Fibroblast of mammary gland (primary cell): ENCODE measurements at places on chromosomes 7 and 10.
A peak's percentile ranks its signal among the peaks of the same experiment; 100 is the strongest.

GRCh38 chr10:117134306-117135025 is 3.6 kb downstream of the VAX1 start:
- no peak for DNase-seq

GRCh38 chr10:72009425-72010081 is 45.4 kb downstream of the CHST3 start:
- DNase-seq: peak; percentile 98

DNA sequence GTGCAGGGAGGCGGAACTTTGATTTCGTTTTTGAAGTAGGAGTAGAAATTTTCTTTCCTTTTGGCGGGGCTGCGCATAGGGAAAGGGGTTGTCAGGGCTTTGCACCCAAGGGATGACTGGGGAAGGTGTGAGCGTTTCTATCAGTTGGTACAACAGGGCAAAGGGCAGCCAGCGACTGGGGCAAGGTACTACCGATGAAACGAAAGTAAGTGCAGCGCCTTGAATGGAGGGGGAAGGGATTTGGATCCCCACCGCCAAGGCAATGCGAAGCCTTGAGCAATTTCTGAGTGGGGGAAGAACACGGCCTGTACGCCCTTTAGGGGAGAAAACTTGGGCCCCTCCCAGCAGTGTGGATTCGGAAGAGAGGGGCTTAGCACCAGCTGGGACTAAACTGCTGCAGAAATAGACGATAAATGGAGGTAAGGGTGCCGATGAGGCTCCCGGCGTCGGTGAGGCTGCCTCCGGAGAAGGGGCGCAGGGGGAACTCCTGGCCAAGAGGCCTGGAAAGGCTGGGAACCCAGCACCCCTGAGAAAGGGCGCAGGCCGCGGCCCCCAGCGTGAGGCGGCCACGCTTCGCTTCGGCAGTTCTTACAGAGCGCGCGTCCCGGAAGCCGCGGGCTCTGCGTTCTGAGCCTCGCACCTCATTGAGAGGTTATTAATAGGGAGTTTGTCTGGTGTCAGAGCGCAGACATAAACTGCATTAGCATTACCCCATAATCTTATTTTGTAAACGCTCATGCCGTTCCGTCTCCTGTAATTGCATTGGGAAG is 10.0 kb upstream of the TLX1 start:
- no peak for DNase-seq

- no peak for DNase-seq
Measured at GRCh38 chr10:127527891-127528290, 21.2 kb upstream of the NPS start.

DNA sequence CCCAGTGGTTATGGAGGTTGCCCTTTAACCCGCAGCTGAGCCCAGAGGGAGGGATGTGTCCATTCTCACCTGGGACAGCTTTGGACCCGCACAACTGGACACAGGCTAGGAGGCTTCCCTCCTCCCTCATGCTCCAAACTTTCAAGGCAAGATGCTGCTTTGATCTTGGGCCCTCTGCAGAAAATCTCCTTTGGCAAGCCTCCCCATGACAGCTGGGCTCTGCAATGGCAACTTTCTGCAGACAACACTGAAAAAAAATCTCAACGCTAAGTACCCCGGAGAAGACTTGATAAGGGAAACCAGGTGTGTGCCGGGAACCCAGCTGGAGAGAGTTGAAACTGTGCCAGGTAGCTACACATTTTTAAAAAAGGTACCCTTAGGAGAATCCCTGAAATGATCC is 610.1 kb downstream of the LRMDA start:
- no peak for DNase-seq

- DNase-seq: no peak
Measured at GRCh38 chr7:108118959-108119358, 11.2 kb downstream of the LAMB4 start.

GRCh38 chr7:4265066-4265465 is 417.0 kb upstream of the FOXK1 start:
- DNase-seq: no peak

GRCh38 chr7:92634924-92635519 is 44.8 kb upstream of the FAM133B start:
- peak; percentile 88 for DNase-seq

DNA sequence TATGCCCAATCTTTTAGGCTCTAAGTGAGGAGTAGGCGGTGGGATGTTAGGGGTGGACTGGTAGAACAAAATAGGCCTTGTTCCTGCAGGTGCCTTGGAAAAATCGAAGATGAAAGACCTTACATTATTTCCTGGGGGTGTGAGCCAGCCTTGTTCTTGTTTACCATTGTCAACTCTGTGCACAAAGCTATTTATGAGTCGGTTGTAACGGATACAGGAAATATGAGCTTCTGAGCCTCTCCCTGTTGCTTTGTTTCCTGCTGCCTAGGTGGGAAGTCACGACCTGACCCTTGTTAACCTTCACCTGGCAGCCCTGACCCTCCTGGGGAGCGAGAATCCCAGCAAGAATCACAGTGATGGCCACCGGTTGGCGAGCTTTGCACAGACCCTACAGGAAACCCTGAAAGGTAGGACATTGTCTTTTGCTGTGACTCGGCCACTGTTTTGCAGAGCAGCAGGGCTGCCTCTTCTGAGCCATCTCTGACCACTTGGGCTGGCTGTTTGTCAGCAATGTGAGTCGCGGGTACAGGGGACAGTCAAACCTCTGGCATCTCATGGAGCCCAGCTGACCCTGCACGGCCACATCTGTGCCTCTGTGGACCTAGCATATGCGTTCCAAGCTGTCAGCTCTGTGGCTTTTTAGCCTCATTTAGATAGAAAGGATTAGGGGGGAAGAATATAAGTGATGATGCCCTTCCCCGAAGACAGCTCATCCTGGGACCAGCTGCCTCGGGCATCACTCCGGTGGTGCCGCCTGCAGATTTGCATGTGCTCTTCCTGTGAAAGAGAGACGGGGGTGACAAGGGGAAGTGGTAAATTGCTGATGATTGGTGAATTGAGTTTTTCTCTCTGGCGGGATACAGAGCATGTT is 102.1 kb upstream of the ANLN start:
- DNase-seq: no peak

GRCh38 chr10:103877861-103878260 is 22.5 kb upstream of the SH3PXD2A start:
- DNase-seq: no peak

DNA sequence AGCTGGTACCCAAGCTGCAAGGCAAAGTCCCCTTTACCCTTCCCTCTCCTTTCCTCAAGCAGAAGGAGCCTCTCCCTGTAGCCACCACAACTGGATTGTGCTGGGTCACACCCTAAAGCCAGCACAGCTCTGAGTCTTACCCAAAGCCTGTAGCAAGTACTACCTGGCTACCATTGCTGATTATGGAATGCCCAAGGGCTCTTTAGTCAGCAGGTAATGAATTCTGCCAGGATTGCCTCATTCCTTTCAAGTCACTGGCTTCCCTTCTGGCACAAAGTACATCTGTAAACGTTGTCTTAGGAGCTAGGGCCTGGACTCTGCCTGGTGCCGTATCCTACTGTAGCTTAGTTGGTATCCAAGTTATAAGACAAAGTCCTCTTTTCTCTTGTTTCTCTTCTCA is 52.0 kb downstream of the FAS start:
- no peak for DNase-seq

- peak; percentile 73 for DNase-seq
Measured at GRCh38 chr10:21516242-21517131, 9.0 kb downstream of the SKIDA1 start.

DNA sequence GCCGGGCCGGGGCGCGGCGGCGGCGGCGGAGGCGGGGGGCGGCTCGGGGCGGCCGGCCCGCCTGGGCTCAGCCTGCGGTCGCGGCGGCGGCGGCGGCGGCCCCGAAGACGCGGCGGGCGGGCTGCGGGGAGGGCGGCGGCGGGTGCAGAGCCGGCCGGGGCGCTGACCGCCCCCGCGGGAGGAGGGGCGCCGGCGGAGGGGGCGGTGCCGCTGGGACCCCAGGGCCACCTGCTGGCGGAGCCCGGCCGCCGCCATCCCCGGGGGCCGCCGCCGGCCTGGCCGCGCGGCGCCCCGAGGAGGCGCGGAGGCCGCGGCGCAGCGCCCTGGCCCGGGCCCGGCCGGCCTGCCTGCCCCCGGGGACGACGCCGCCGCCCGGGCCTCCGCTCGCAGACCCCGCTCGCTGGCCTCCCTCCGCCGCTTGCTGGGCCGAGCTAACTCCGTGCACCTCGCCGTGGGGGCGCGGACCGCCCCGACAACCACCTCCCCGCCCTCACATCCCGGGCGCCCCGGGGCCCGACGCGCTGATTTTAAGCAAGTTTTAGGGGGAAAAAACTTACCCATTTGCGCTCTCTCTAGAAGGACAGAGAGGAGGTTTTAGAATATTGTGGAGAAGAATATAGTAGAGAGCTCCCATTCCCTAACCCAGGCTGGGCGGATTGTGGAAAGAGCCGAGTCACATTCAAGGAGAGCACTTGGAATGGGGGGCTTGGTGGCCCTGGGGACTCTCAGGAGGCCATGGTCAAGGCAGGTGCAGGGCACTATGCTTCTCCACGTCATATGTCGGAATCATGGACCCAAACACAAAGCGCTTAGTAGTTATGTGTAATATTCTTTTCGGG is at the start of gene BEND7:
Gene BEND7 (minus strand): TSS at position 140 of the 839 bp plus-strand sequence. CDS start 481 bp downstream, outside the sequence.
- DNase-seq: no peak

GRCh38 chr10:80552151-80552646 is 14.5 kb downstream of the SH2D4B start:
- no peak for DNase-seq

- peak; percentile 53 for DNase-seq
Measured at GRCh38 chr7:106369816-106370215, 85.0 kb upstream of the NAMPT start.

- no peak for DNase-seq
Measured at GRCh38 chr7:31785101-31785500, 98.1 kb downstream of the PPP1R17 start.
